CD4-positive, alpha-beta T cell treated with Interleukin-15 for 4 hours (primary cell): ENCODE measurements at places on chromosomes 13 and 19.

DNA sequence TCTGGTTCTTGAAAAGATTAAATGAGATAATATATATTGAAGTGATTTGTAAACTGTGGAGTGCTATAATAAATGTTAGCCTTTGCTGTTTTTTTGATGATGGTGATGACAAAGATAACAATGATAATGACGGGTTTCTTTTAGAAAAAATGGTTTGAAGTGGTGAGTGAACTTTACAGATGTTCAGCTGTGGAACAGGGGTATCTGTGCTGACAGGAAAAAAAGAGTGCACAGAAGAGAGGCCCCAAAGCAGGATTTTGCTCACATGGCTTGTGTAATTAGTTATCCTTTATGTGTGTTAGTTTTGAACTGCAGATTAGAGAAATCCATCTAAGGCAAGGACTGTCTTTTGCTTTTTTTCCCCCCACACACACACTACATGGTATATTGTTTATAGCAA, 119.2 kb downstream of the CYSLTR2 start:
- no peak for DNase-seq

GRCh38 chr19:5154129-5154798, 185.4 kb downstream of the KDM4B start:
- DNase-seq: peak; percentile 23

GRCh38 chr19:18731562-18732008, 48.1 kb downstream of the CRTC1 start:
- no peak for DNase-seq

DNA sequence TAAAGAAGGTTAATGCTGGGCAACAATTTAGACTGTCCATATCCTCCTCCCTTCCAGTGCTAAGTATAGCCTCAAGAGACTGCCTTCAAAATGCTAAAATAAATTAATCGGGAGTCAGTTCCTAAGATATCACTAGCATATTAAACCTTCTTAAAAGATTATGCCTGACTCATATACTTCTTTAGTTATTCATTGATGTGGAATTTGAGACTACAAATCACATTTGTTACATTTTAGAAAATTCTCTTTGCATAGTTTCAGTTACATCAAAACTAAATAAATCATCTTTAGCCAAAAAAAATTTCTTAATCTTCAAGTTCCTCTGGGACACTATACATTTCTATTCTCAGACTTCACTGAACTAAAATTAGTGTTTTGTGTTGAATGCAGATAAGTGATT, 769.1 kb downstream of the PCDH9 start:
- DNase-seq: no peak

- peak; percentile 1 for DNase-seq
Observed at GRCh38 chr13:40706439-40706838, 40.0 kb upstream of the FOXO1 start.

DNA sequence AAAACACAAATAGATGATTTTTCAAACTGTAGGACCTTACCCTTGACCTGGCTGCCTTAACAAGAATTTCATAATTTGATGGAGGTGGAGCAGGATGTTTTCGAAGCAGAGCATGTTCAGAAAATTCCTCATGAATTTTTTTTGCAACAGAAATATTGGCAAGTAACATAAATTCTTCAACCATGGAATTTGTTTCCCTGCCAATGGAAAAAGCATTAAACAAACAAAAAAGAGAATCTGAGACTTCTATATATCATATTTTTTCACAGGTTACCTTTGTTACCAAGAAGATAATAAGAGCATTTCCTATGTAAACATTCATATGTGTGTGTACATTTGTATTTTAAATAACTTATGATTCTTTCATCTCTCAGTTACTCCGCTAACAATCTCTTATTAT, 18.3 kb downstream of the DIS3 start:
- no peak for DNase-seq

GRCh38 chr13:48493851-48494250, 39.0 kb downstream of the RCBTB2 start:
- no peak for DNase-seq

DNA sequence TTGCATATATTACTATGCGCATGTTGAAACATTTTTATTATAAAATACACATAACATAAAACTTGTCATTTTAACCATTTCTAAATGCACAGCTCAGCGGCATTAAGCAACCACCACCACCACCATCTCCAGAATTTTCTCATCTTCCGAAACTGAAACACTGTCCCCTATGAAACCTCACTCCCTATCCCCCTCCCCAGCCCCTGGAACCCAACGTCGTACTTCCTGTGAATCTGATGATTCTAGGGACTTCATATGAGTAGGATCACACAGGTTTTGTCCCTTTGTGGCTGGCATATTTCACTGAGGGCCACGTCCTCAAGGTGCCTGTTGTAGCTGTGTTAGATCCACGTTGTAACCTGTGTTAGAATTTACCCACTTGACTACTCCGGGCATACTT, 716 bp upstream of the MAP2K2 start:
- no peak for DNase-seq

DNA sequence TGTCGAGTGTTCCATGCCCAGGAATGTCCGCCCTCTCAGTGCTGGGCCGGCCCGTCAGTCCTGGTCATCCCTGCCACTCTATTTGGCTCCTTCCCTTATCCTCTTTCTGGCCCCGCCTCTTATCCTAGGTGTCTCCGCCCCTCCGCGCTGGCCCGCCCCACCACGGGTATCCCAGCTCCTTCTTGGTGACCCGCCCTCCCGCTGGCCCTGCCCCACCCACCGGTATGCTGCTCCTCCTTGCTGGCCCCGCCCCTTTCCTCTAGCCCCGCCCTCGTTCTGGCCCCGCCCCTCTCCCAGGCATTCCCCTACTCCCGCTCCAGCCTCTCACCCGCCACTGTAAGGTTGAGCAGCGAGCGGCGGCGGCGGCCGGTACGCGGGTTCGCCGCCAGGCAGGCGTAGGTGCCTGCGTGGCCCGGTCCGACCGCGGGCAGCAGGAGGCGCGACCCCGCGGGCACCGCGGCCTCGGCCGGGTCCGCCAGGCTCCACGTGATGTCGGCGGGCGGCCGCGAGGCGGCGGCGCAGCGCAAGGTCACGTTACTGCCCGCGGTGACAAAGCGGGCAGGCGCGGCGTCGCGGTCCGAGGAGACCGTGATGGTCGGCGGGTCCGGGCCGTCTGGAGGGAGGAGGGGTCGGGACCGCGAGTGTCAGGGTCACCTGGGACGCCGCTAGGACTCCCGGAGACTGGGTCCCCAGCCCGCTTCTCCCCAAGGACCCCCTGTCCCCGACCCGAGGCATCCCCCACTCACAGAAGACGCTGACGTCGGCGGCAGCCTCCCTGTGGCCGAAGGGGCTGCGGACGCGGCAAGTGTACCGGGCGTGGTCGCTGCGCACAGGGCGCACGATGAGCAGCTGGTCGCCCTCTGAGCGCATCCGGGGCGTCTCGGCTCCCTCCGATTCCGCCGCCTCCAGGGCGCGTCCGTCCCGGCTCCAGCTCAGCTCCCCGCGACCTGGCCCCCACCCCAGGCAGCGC, 2.0 kb downstream of the VSIG10L start:
- DNase-seq: peak; percentile 89

DNA sequence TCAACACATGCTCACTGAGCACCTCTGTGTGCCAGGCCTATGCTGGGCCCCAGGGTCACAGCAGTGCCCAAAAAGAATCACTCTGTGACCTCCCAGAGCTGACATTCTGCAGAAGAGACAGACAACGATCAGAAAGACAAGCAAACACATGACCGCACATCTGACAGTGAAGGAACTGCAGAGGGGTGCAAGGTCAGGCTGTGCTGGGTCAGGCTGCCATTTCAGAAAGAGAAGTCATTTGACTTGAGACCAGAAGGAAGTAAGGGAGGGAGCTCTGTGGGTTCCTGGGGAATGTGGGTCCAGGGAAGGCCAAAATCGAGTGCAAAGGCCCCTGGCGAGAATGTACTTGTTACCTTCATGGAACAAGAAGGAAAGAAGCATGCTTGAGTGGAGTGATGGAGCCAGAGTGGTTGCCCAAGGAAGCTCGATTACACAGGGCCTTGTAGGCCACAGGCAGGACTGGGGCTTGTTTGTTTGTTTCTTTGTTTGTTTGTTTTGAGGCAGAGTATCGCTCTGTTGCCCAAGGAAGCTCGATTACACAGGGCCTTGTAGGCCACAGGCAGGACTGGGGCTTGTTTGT, 11.4 kb upstream of the CD22 start:
- no peak for DNase-seq

DNA sequence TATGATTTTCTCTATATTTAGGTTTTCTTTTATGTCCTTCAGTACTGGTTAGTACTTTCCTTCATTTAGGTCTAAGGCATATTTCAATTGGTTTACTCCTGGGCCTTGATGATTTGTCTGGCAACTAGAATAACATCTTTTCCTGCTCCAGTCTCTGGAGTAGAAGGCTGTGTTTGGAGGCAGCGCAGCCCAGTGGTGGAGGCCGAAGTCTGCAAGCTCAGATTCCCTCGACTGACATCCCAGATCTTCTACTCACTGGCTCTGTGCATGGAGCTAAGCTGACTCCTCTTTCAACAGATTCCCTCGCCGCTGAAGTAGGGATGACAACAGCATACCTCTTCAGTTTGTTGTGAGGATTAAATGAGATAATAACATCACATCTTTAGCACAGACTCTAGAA, 141.0 kb downstream of the RAP2A start:
- DNase-seq: no peak

DNA sequence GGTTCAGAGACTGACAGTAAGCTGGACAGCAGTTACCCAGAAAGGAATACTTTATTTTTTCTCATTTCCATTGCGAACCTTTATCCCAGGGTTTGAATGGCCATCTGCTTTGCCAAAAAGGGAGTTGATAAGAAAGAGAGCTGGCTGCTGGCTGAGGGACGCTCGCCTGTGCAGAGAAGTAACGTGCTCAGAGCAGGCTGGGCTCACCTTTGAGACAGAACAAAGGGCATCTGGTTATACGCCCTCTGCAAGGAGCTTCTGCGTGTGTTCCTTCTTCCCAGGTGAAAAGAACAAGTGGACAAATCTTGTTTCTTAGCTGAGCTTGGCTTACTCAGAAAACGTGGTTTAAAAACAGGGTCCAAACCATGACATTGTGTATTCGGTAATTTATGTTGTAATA, 47.4 kb downstream of the EFNB2 start:
- DNase-seq: no peak

- no peak for DNase-seq
Observed at GRCh38 chr19:23787106-23787505, 28.4 kb upstream of the ZNF681 start.

- no peak for DNase-seq
Observed at GRCh38 chr13:92825938-92826596, 400.5 kb upstream of the GPC6 start.

DNA sequence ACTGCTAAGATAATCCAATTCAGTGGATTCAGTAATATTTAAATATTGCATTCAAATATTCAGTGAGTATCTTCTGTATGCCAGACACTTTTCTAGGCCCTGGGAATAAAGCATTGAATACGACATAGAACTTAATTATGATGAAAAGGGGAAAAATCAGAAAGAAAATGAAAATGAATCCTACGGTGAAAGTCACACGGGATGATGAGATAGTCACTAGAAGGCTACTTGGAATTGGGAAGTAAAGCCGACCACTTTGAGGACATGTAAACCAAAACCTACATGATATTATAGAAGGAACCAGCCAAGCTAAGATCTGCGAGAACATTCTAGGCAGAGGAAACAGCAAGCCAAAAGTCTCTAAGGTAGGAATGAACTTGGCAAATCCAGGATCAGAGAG, 10.1 kb downstream of the DPY19L3 start:
- DNase-seq: no peak

- DNase-seq: no peak
Observed at GRCh38 chr19:51027873-51028272, 1.5 kb upstream of the KLK11 start.

GRCh38 chr13:102071711-102072110, 330.1 kb downstream of the FGF14 start:
- no peak for DNase-seq

GRCh38 chr19:40229484-40229883, 3.0 kb upstream of the CCNP start:
- peak; percentile 52 for DNase-seq

GRCh38 chr13:57631596-57632275, at the start of gene PCDH17:
PCDH17 (plus strand) TSS chr13:57631744; CDS start chr13:57632547, 803 bp downstream.
- no peak for DNase-seq

- DNase-seq: no peak
Observed at GRCh38 chr13:38658906-38659305, 28.0 kb upstream of the FREM2 start.

- DNase-seq: no peak
Observed at GRCh38 chr13:21256351-21256761, 79.9 kb downstream of the MRPL57 start.

DNA sequence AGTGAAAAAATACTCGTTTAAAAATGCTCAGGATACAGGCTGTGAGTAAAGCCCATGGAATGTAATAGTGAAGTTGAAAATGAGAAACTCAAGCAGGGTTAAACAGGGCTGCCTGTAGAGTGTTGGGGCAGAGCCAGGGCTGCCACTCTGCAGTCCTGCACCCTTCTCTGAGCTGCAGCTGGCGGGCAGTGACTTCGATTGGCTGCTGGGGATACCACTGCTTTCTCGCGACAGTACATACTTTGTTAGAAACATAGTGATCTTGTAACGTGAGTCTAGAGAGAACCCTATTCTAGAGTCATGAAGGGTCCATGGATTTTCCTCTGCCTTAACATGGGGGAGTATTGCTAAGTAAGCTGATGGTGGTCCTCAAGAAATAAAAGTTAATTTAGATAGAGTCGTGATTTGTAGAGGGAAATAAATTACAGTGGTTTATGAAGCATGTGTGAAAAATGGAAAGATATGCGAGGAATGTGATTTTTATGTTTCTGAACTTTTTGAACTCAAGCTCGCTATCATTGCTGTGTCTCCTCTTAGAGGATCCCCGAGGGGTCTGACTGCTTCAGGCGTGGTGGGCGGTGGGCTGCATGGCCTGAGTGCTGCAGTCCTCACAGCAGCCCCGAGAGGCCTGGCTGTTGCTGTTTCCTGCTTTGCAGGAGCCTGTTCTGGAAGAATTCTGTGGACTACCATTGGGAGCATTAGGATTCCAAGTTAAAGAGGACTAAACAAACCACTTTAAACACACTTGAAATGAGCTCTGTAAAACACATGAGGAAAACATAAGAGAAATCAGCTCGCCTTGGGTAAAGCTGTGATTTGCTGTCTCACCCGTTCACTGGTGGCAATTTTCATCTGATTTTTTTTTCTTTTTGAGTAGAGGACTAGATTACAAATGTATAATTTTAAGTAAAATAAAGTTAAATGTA, 95.7 kb downstream of the ARHGEF7 start:
- no peak for DNase-seq

- no peak for DNase-seq
Observed at GRCh38 chr13:93853912-93854311, 625.6 kb downstream of the DCT start.

- DNase-seq: no peak
Observed at GRCh38 chr13:81488021-81488420, 1147.1 kb upstream of the SPRY2 start.
